ENCODE measurements at places on chromosomes 5 and 9.

DNA sequence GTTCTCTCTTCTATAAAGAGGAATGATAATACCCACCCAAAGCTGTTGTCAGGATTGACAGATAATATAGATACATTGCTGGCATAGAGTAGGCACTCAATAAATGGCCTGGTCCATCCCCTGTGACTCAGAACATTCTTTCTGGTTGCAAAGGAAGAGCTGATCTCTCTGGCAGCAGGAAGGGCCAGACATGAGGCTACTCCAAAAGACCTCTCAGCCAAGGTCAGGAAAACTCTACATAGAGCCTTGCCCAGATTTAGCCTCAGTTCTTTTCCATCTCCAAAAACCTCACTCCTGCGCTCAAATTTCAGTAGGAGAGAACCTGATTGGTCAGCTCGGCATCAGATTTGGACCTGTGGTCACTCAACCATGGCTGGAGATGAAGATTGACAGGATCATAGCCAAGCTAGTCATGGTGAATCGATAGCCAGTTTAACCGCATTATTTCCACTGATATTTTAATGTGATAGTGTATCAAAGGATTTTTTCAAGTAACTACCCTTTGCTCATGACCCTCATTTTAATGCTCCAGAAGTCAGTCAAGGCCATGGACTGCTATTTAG, 319.6 kb downstream of the DRD1 start:
- no peak for DNase-seq

GRCh38 chr5:16675806-16676205, 59.0 kb upstream of the RETREG1 start:
- no peak for DNase-seq

DNA sequence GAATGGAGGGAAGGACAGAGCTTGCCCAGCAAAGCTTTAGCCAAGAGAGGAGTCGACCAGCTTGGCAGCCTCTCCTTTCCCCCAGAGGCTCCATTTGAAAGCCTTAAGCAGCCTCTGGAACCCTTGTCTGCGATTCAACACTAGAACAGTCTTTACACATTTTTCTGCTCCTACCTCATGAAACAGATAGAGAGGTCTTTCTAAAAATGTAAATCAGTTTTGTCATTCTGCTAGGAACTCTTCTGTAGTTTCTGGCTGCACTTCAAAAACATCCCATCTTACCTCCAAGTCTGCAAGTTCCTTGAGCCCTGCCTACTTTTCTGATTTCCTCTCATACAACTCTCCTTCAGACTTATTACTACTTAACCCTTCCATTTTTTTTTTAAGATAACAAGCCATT, 70.1 kb downstream of the PDE4D start:
- no peak for DNase-seq

GRCh38 chr5:136356747-136357469, 8.4 kb downstream of the TRPC7 start:
- DNase-seq = no peak

DNA sequence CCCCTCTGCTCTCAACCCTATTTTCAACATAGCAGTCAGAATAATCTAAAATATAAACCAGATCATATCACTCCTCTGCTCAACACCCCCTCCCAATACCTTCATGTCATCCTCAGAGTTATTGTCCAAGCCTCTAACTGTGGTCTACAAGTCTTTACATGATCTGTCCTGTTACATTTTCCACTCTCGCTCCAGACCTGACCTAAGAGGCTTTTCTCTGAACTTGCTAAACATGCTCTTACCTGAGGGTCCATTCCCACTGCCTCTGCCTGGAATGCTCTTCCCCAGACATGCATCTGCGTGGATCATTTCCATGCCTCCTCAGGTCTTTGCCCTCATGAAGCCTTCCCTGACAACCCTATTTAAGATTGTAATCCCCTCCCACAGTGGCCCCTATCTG, 12.0 kb downstream of the NIPSNAP3B start:
- no peak for DNase-seq

Measured in cortex of kidney (tissue), 1 donor.